ENCODE measurements at places on chromosomes 2 and 18. TPM values are rescaled to one million over a fixed set of nuclear protein-coding genes. Genes with fewer than 3 reads are reported as not detected.

UPP2 gene
- not detected for total RNA-seq

DNA sequence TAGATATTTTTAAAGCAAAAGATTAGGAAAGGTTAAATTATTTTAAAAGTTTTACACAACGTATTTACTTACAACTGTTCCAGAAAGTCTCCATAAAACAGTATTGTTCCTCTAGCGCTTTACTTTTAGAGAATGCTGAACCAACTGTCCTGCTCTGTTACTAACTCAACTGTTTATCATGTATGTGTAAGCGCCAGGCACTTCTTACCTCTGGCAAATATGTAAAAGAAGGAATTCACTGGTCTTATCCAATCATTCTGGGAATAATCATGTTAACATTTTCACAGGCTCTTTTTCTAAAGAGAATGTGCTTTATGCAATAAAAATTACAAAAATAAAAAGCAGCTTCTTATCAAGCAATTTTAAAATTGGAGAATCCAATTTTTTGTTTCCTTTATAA is 68.0 kb downstream of the COBLL1 start:
- no peak for DNase-seq
- peaks cover 48% of the 10 kb centered on the region for H3K4me1 ChIP-seq
- H3K27ac ChIP-seq, result no peak overlapping the region
- H3K27me3 ChIP-seq, result no peaks in the 10 kb centered on the region
- H3K4me3 ChIP-seq, result no peak overlapping the region

DNA sequence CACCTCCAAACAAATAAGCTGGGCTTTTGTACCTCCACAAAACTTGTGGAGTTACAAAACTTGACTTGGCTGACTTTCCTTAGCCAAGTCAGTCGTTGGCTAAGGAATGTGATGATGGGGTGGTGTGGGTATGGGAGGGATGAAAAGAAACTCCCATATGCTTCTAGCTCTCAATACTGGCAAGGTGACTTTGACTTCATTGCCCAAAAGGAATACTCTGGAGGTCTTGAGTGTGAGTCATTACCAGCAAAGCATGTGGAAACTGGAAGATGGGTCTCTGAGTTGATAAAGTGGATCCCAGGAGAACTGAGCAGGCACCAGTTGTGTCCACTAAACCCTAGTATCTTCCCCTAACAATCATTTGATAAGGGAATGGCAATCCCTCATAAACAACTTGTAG is 226.7 kb downstream of the GULP1 start:
- DNase-seq, result no peak
- H3K27me3 ChIP-seq, result no peaks in the 10 kb centered on the region
- no peak overlapping the region for H3K4me3 ChIP-seq
- no peak overlapping the region for H3K27ac ChIP-seq
- H3K36me3 ChIP-seq, result no peaks in the 10 kb centered on the region

DNA sequence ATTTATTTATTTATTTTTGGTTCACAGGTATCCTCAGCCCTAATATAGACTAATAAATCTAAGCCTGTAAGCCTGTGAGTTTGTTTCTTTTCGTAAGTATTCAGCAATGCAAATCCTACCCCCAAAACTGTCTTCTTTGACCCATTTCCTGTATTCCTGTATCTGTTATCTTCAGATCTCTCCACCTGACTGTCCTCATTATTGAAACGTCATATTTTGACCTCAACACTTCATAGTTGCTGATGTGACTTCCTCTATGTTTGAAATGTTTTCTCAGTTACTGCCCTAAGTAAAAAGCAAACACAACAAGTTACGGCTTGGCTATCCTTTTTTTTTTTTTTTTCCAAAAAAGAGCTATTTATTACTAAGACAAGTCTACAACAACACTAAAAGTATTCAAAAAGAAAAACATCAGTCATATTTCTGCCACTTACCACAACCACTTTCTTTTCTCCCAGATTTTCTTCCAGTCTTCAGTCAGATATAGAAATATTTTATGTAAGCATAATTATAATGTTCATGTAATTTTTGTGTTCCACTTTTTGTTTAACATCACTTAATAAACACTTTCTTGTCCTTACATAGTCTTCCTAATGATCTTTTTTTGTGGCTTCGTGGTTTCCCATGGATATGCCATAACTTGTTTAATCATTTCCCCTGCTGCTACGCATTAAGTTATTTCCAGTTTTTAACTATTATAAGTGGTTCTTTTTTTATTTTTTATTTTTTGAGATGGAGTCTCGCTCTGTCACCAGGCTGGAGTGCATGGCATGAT is 45.0 kb upstream of the EML4 start:
- H3K4me1 ChIP-seq, result no peaks in the 10 kb centered on the region
- H3K27ac ChIP-seq, result no peak overlapping the region
- no peaks in the 10 kb centered on the region for H3K36me3 ChIP-seq
- H3K4me3 ChIP-seq, result no peak overlapping the region

DNA sequence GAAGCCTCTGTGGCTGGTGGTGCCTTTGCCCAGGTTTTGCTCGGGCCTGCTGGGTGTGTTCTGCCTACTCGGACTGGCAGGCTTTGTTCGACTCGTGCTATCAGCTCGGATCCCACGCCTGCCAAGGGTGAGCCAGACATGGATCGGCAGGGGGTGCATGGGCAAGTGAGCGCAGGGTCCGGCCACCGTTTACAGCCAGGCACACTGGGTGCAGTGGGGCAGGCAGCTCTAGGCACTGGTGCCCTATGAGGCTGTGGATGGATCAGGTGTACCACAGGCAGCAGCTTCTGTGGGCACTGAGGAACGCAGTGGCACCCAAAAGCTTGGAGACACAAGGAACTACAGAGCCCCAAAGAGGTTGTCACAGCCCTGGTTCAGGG is 25.6 kb downstream of the MARCHF7 start:
- no peak overlapping the region for H3K4me3 ChIP-seq
- H3K36me3 ChIP-seq, result peaks cover 5% of the 10 kb centered on the region
- no peaks in the 10 kb centered on the region for H3K4me1 ChIP-seq
- no peaks in the 10 kb centered on the region for H3K27me3 ChIP-seq
- H3K27ac ChIP-seq, result no peak overlapping the region

DNA sequence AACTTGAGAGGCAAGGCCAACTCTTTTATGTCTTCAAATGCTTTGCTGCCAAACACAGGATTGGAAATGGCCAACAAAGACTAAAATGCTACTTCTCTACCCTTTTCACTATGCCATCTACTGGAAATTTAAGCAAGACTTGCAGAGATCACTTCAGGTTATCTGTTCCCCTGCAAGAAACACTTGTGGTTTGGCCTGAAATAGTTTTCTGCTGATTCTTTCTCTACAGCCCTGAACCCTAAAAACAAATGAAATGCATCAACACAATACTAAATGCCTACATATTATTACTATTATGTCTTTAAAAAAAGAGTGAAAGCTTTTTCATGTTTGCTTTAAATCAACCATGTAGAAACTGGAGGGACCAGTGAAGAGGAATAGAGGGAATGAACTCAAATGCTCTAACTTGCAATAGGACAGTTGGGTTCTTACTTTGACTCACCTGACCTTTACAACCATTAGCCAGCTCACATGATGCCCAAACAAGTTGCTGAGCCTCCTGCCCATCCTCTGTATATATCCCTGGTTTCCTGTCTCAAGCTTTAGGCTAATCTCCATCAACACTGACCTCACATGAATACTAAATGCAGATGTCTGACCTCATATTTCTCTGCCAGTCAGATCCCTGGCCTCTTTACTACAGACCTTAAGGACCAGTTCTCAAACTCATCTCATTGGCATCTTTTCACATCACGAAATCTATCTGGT is 17.5 kb upstream of the ADAM17 start:
- no peak overlapping the region for H3K4me3 ChIP-seq
- H3K36me3 ChIP-seq, result no peaks in the 10 kb centered on the region
- no peak for DNase-seq
- H3K27ac ChIP-seq, result no peak overlapping the region

FKBP1B gene
- total RNA-seq, result 12.7 TPM

DNA sequence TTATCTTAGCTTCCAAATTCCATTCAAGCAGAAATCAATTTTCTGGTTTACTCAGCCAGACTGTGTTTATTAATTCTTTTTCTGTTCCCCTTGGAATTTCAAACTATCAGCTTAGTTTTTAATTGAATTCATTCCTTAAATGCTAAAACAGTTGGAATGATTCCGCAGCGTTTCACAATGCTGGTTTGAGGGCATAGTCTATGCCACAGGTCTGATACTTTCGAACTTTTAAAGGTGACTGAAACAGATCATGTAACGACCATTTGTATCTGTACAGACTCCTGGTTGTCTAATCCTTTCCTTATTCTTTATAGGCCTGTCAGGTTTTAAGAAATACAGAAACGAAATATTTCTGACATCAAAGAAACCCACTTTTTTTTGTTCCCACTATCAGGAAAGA is 45.4 kb downstream of the STPG4 start:
- H3K4me3 ChIP-seq, result no peak overlapping the region
- no peaks in the 10 kb centered on the region for H3K4me1 ChIP-seq
- no peaks in the 10 kb centered on the region for H3K27me3 ChIP-seq
- DNase-seq, result no peak
- no peaks in the 10 kb centered on the region for H3K36me3 ChIP-seq

DNA sequence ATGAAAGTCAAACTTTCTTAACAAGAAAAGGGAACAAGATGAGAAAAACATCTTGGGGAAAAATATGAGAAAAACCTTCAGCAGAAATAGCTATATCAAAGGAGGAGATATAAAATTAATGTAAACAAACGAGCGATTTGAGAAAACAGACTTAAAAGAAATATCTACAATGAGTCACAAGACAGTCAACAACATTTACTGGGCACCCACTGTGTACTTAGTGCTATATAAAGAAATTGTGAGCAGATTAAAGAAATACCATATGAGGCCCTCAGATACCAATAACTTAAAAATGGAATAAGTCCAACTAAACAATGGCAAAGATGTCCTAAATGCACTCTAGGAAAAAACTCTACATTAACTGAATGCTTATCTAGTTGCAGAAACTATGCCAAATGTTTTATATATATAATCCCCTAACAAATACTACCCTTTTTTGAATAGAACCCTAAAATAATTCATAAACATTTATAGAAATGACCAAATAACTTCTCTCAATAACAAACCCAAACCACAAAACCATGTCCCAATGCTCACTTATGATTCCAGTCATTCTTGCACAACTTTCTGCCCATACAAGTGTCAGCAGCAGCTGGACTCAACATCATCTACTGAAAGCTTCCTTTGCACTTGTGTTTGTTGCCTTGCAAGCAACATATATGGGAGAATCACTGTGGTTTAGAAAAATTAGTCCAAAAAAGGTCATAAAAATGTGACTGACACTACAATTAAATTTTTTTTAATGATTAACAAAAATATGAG is 83.5 kb downstream of the COBLL1 start:
- no peaks in the 10 kb centered on the region for H3K27me3 ChIP-seq
- no peak for DNase-seq
- peaks cover 78% of the 10 kb centered on the region for H3K4me1 ChIP-seq
- H3K4me3 ChIP-seq, result no peak overlapping the region
- H3K27ac ChIP-seq, result no peak overlapping the region
- H3K36me3 ChIP-seq, result no peaks in the 10 kb centered on the region

CDH7 gene
- not detected for total RNA-seq

- peak; percentile 53 for DNase-seq
- peak overlapping the region; percentile 63 for H3K4me3 ChIP-seq
- H3K27ac ChIP-seq, result peak overlapping the region; percentile 99
- no peaks in the 10 kb centered on the region for H3K36me3 ChIP-seq
- H3K27me3 ChIP-seq, result no peaks in the 10 kb centered on the region
These were observed 1.4 kb downstream of the RNF138 start for GRCh38 chr18:32093102-32093511.

REG3A gene
- 831 TPM for total RNA-seq

GRCh38 chr2:218229239-218229638 is 12.2 kb downstream of the ARPC2 start:
- no peak overlapping the region for H3K4me3 ChIP-seq
- H3K27me3 ChIP-seq, result no peaks in the 10 kb centered on the region
- H3K27ac ChIP-seq, result peak overlapping the region; percentile 10
- peaks cover 46% of the 10 kb centered on the region for H3K4me1 ChIP-seq

DNA sequence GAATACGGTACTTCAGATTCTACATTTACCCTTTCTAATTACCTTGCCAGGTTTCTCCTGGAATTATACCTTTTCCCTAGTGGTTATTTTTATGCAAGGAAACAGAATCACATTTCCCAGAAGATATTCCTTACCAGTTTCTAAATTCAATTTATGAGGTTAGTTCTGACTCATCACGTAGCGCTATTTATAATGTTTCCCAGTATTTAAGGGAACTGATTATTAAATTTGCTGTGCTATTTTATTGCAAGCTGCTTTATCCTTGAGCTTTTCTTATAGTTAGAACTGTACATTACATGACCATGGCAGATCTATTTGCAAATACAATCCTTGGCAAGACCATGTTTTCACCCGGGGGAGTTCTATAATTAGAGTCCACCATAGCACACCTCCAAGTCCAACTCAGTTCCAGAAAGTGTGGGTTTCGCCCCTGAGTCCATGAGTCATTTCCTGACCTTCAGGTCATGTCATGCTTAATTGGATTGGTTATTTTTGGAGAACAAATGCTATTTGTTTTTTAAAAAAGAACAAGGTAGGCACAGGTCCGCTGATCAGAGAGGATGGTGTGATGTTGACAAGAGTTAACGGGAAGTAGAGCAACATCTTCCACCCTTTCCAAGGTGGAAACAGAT is 126.6 kb downstream of the ZNF532 start:
- H3K4me3 ChIP-seq, result no peak overlapping the region
- no peaks in the 10 kb centered on the region for H3K27me3 ChIP-seq
- DNase-seq, result no peak
- no peaks in the 10 kb centered on the region for H3K36me3 ChIP-seq
- peaks cover 15% of the 10 kb centered on the region for H3K4me1 ChIP-seq

DNA sequence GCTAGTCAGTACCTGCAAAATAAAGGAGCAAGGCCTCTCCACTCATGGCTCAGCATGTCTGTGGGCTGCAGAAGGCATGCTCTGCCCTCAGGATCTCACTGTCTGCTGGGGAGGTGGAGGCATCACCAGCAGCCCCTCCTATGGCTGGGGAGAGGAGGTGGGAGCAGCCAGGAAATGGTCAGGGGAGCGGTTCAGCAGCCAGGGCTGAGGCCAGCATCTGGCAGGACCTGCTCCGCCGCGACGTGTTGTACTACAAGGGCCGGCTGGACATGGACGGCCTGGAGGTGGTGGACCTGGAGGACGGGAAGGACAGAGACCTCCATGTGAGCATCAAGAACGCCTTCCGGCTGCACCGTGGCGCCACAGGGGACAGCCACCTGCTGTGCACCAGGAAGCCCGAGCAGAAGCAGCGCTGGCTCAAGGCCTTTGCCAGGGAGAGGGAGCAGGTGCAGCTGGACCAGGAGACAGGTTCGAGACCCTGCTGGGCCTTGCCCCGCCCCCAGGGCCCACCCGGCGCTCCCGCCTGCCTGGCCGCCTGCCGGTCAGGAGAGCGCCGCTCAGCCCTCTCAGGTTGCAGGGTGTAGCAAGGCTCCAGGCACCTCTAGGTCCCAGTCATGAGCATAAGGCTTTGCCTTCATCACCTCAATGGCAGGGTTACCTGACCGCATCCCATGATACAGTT is 49.0 kb downstream of the FAM168B start:
- H3K36me3 ChIP-seq, result peaks cover 3% of the 10 kb centered on the region
- no peak overlapping the region for H3K27ac ChIP-seq
- H3K4me1 ChIP-seq, result peaks cover 29% of the 10 kb centered on the region
- no peak overlapping the region for H3K4me3 ChIP-seq
